ENCODE measurements at places on chromosomes 6 and 20. TPM values are rescaled to one million over a fixed set of nuclear protein-coding genes. Genes with fewer than 3 reads are reported as not detected.

Gene FOXQ1
- total RNA-seq: 1.1 TPM

Gene ADGB
- 0.94 TPM for total RNA-seq

Gene SNX21
- total RNA-seq: 22.8 TPM

Gene DEF6
- 0.47 TPM for total RNA-seq

Gene PDRG1
- total RNA-seq: 4.1 TPM

Gene BMP7
- total RNA-seq: 8.7 TPM

Gene TBC1D32
- total RNA-seq: 48.4 TPM

Gene LY6G6F
- not detected for total RNA-seq

Gene ARHGAP40
- not detected for total RNA-seq

Gene TRAPPC3L
- not detected for total RNA-seq

Gene UST
- total RNA-seq: 48.5 TPM

Gene MCM8
- total RNA-seq: 4.5 TPM

Gene SIRPG
- total RNA-seq: not detected

Gene BTN3A1
- 17.5 TPM for total RNA-seq

Gene NKAPL
- total RNA-seq: 4.1 TPM

Gene SEMG1
- total RNA-seq: not detected

Gene SLC4A11
- total RNA-seq: not detected

Gene SOX18
- 0.31 TPM for total RNA-seq

Measured in occipital lobe (tissue), 3 donors.